Stimulated activated naive CD4-positive, alpha-beta T cell treated with Interleukin-2 at 50 U/mL for 16 hours (primary cell): ENCODE measurements at places on chromosomes 2 and 18.

GRCh38 chr2:240500561-240501423 lies 57.0 kb downstream of the ANKMY1 start:
- DNase-seq: no peak

DNA sequence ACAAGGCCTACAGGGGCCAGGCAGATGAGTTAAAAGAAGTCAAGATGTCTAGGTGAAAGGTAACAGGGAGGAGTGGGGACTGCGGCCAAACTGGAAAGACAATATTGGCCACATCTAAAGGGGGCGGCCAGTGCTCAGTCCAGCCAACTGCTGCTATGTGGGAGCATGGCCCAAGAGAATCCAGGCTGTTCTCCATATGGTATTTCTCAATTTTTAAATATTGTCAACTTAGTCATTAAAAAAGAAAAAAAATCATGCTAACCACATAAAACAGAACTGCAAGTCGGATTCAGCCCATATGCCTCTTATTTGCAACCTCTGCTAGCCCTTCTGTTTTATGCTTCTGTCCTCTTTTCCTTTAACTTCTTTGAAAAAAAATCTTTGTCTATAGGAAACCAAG lies 14.8 kb downstream of the TRABD2A start:
- no peak for DNase-seq

- DNase-seq: no peak
Measured at GRCh38 chr2:16613539-16614011, 52.1 kb downstream of the CYRIA start.

DNA sequence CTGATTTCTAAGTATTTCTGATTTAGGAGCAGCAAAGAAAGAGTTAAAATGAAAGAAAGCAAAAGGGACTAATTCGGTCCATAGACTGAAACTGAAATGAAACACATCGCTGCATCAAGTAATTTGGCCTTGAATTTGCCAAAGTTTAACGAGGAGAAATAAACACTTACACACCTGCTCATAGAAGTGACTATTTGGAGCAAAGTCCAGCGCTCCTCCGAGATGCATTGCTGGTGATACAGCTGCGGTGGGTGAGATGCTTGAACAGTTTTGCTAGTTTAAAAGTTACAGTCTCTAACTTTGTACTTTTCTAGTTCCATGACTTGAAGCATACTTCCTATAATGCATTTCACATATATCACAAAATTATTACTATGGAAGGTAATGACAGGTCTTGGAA lies 18.3 kb downstream of the GALR1 start:
- DNase-seq: no peak

- no peak for DNase-seq
Measured at GRCh38 chr2:61443342-61444041, 27.4 kb downstream of the USP34 start.

DNA sequence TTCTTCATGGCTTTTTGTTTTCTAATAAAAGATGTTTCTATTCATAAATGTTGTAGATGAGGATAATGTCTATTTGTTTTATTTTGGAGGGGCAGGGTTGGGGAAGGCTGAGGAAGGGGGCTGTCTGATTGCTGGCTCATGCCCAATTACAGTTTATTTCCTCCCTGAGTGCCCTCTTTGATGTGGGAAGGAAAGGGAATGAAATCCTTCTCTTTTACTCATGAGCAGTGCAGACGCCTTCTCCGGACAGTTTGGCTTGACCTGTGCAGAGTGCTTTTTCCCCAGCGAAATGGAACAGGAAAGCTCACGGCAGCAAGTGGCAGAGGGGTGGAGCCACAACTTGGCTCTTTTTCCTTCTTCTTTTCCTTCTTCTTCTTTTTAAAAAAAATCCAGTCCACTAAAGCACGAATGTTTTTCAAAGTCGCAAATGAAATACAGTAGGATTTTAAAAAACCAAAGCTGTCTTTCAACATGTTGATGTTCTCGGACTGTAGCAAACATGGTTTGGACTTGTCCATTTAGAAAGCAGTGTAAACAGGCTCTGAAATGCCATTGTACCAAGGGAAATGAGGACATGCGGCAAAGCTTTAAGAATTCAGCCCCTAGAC lies 34.5 kb downstream of the RAB31 start:
- DNase-seq: no peak

GRCh38 chr2:27306573-27307286 lies 1.5 kb downstream of the UCN start:
- peak; percentile 36 for DNase-seq

DNA sequence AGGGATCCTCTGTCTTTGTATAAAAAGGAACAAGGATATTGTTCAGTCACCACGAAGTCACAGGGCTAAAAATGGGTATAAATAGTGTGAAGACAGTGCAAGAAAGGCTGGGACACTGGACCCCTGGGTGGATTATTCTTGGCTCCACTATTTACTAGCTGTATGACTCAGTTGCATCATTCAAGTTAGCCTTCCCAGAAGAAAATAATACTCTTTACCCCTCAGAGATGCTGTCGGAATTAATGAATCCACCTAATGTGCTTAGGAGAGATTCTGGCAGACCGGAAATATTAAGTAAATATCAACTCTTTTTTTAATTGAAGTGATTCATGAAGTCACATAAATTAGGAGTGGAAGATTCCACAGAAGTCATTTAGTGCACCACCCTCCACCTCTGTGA lies 98.9 kb downstream of the SPHKAP start:
- no peak for DNase-seq

DNA sequence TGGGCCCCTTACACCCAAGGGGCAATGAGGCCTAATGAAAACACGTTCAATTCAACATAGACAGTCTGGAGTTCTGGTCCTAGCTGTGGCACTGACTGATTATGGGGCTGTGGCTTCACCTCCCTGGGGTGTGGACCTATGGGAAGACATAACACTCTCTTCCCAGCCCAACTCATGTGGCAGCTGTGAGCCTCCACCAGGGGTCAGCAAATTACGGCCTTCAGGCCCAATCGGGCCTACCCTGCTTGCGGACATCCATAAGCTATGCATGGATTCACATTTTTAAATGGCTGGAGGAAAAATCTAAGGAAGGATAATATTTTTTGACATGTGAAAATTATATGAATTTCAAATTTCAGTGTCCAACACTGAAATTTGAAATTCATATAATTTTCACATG lies 101.3 kb downstream of the LOXHD1 start:
- DNase-seq: no peak
